ENCODE measurements at places on chromosomes 6 and 20. TPM values are rescaled to one million over a fixed set of nuclear protein-coding genes. Genes with fewer than 3 reads are reported as not detected.

The OTOR gene
- not detected for total RNA-seq

The FNDC1 gene
- 0.34 TPM for total RNA-seq

The FUT9 gene
- total RNA-seq = 3.5 TPM

The EPPIN gene
- 0.23 TPM for total RNA-seq

The FAM83B gene
- total RNA-seq = 3.9 TPM

The GNL1 gene
- total RNA-seq = 85.7 TPM

The KCNK16 gene
- total RNA-seq = not detected

The PRR18 gene
- 0.39 TPM for total RNA-seq

The GHRH gene
- total RNA-seq = not detected

The ZKSCAN3 gene
- 8.4 TPM for total RNA-seq

The LY6G5B gene
- total RNA-seq = 10.7 TPM

The DEF6 gene
- 12.8 TPM for total RNA-seq

The C20orf202 gene
- total RNA-seq = 0.22 TPM

The PHACTR3 gene
- 0.30 TPM for total RNA-seq

- DNase-seq = no peak
Measured at GRCh38 chr6:81937296-81937937, 184.9 kb upstream of the TENT5A start.

DNA sequence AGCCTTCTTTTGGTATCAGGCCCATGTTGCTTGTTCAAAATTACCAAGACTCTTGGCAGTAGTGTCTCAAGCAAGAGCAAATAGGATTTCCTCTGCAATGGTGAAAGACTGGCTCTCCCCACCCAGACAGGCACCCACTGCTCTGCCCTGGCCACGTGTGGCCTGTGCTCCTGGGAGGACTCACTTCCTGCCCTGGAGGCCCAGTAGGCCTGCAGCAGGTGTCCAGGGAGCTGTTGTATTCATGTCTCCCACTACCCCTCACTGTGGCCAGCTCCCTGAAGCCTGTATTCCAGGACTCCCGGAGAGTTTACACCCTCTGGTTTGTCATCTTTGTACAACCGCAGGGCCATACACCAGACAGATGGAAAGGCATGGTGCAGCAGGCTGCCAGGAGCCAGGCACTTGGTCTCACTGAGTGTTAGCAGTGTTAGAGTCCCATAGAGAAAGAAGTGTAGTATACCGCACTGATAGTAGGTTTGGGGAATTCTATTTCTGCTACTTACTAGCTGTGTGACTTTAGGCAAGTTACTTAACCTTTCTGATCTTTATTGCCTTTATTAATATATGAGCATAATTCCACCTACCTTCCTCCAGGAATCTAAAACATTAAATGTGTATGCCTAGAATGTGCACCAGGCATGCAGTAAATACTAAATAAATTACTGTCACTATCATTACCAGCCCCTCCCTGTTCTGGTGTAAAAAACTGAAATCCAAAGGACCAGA, 159.7 kb downstream of the TMEM242 start:
- no peak for DNase-seq

DNA sequence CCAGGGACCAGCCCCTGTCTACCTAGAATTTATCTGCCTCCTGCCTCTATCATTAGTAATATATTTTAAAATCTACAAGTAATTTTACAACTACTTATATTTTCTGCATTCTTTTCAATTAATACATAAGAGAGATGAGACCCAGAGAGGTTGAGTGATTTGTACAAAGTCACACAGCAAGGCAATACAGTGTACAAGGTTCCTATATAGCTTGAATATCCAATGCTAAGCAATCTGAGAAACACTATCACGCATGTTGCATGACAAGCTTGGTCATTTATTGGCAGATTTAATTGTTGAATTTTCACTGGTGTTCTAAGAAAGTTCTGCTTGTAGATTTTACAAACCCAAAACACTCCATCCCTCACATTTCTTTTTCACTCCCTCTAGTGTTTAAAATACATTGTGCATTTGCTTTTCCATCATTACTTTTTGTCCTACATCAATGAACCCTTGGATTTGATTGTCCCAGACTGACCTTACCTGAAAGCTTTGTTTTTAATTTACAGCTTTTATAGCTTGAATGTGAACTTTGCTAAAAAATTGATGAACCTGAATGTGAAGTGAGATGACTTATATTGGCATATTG, 520.9 kb upstream of the CITED2 start:
- DNase-seq = no peak

- no peak for DNase-seq
Measured at GRCh38 chr20:57628047-57628961, 8.1 kb upstream of the ZBP1 start.

DNA sequence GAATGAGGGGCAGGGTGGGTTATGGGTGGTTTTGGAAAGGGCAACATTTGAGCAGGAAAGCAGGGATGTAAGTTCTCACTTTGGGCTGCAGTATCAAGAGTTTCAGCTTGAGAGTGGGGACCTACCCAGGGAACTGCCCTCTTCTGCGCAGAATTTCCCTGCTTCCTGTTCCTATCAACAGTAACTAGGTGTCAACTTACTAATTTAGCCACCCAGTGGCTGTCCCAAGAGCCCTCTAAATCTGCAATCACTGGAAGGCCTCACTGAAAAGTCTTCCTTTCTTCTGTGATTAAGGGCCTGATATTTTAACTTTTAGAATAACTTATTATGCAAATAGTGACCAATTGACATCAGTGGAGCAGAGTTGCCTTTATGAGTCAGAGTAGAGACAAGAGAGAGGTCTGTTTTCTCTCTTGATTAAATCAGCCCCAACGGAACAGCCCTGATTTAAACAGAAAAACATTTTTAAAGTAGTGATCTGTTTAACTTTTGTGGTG, 118.2 kb upstream of the RIPOR2 start:
- no peak for DNase-seq

DNA sequence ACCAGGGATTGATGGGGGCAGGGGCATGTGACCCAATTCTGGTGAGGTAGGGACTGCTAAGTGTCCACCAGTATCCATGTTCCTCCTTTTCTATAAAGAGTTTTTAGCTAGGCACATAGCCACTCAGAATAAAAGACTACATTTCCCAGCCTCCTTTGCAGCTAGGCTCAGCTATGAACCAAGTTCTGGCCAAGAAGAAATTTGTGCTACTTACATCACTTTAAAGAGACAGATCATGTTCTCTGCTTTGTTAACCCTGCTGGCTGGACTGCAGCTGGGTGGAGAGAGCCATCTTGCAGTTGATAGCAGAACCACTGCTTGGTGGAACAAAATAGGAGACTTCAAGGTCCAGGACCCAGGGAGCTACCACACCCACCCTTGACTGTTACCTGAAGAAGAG, 5.3 kb upstream of the CCM2L start:
- DNase-seq = no peak

- DNase-seq = no peak
Measured at GRCh38 chr6:49933526-49933925, 30.4 kb downstream of the DEFB114 start.

DNA sequence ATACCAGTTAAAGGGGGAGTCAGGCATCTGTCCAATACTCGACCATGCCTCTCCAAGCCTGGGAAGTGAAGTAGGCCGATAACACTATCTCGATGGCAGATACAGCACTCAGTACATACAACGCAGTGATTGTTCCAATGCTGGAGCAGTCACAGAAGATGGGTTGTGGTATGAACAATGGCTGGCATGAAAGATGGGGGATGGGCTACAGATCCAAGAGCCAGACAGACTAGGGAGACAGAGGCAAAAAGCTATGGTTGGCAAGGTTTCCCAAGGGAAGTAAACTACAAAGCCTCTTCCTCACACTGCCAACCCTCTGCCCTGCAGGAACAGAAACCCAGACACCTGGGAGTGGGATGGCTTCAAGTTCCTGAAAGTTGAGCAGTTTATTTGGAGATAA, 19.2 kb downstream of the FKBP1A start:
- DNase-seq = no peak

DNA sequence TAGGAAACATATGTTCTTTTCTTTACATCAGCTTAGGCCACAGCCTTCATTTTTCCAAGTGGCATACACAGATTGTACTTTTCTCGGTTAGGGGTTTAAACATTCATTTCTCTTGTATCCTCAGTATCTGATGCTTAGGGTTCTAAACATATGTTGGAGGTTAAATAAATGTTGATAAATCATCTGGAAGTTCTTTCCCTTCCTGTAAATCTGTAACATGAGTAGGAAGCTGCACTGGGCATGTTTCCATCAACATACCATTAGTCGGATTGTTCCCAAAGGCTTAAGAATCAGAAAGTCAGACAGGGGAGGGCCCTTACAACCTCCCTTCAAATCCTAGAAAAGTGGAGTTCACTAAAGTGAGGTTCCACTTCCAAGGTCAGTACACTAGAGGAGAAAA, 54.8 kb upstream of the BCLAF1 start:
- no peak for DNase-seq

DNA sequence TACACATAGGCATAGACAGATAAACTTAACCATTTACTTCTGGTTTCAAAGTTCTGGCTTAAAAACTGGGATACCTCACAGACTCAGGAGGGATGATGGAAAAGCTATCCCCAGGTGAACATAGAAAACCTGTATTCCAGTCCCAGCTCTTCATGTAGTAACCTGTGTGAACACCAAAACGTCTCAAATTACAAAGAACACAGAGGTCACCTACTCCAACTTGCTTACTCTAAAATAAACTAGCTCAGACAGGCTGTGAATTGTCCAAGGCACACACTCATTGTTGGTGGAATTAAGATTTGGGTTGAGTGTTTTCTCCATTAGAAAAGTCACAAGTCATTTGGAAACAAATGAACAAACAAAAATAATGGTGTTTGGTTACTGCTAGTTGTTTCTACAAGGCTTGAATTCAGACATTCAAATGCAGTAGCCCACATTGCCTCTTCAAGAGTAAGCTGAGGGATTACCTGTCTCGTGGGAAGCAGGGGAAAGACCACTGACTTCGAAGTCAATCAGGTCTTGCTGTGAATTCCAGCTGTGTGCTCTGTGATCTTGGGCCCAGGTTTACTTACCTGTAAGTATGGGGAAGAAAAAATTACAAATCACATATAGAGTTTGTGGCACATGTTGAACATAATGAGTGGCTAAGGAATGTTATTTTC, 48.2 kb upstream of the LRRC1 start:
- no peak for DNase-seq

- no peak for DNase-seq
Measured at GRCh38 chr20:22452442-22453011, 131.8 kb downstream of the FOXA2 start.

DNA sequence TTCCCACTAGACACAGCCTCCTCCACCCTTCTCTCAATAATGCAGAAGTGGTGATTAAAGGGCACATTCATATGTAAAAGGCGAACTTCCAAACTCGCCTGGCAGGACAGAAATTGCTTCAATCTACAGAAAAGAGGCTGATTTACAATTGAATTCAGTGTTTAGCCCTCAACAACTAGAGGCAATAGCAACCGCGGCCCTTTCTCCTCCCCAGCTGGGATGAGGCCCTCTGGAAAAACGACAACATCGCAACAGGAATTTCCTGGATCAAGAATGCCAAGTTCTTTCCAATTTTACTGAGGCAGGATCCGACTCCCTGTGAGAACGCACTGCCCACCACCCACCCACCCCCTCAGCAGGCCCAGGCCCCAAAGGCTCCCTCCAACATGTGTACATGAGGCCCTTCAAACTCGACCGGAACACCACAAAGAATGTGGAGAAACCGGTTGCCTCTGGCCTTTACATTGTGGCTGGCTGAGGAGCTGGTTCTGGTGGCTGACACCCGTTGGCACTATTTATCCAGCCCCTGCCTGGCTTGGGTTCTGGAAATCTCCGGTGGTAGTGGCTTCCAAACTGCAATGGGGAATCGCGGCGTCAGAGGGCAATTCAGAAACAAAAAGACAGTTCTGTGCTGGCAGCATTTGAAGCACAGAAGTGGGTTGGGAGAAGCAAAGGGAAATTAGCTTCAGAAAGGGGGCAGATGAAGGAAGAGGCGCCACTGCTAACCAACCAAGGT, 36.8 kb downstream of the ZMYND8 start:
- DNase-seq = peak; percentile 83

DNA sequence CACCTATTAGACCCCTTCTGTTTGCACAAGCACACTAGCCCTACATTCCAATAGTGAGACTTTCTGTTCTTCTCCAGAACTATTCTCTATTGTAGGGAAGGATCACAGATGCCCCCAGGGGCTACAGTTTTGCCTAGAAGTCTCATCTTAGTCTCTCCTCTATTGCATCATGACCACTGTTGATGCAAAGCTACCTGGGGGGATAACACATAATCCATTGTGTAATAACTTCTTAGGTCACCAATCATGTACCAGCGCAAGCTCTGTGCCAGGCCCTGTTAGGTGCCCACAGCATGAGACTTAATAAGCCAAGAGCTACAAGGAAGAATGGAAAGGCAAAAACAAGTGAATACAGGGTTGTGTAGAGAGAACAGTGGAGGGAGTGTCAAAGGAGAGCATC, 98.1 kb upstream of the TNFAIP3 start:
- no peak for DNase-seq

GRCh38 chr20:37917461-37917860, 14.5 kb downstream of the VSTM2L start:
- DNase-seq = no peak

DNA sequence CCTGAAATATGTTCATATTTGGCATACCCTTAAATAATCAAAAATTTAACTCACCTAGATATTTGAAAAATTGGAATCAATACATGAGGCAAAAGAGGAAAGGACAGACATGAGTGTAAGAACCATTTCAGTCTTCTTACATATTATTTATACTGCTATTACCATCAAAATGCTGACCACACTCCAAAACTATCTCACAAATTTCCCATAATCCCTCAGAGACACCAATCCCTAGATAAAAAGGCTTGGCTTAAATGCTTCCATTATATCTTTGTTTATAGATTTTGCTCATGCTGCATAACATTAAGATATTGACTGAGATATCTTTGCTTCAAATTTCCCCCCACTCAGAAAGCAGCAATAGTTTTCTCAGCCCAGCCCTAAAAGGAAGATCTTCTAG, 11.7 kb upstream of the NT5DC1 start:
- DNase-seq = no peak

- DNase-seq = no peak
Measured at GRCh38 chr6:40579101-40579500, 8.1 kb downstream of the LRFN2 start.

DNA sequence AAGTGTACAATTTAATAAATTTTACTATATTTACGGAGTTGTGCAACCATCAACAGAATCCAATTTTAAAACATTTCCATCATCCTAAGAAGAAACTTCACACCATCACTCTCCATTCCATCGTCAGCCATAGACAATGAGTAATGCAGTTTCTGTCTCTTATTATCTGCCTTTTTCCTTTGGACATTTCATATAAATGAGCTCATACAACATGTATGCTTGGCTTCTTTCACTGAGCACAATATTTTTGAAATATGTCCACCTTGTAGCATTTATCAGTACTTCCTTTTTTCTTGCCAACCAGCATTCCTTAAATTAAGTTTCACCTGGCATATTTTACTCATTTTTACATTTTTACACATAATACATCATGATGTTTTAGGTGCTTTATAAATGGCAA, 22.7 kb upstream of the HIVEP1 start:
- DNase-seq = no peak

DNA sequence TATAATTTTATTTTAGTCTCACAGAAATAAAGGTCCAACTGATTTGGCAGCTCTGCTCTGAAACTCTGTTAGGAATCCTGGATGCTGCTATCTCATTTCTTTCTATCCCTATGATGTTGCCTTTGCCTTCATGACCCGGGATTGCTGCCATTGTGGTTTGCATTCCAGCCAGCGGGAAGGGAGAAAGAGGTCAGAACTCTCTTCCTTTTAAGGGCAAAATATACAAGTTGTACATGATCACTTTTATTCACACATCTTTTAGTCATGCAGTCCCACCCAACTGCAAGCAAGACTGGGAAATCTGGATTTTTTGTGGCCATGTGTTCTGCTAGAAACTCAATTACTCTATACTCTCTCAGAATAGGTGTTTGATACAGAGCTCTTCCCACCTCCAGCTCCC, 263.1 kb upstream of the ZFP64 start:
- DNase-seq = no peak

All from WTC11 (cell line).